ENCODE measurements at places on chromosomes 6 and 20.

DNA sequence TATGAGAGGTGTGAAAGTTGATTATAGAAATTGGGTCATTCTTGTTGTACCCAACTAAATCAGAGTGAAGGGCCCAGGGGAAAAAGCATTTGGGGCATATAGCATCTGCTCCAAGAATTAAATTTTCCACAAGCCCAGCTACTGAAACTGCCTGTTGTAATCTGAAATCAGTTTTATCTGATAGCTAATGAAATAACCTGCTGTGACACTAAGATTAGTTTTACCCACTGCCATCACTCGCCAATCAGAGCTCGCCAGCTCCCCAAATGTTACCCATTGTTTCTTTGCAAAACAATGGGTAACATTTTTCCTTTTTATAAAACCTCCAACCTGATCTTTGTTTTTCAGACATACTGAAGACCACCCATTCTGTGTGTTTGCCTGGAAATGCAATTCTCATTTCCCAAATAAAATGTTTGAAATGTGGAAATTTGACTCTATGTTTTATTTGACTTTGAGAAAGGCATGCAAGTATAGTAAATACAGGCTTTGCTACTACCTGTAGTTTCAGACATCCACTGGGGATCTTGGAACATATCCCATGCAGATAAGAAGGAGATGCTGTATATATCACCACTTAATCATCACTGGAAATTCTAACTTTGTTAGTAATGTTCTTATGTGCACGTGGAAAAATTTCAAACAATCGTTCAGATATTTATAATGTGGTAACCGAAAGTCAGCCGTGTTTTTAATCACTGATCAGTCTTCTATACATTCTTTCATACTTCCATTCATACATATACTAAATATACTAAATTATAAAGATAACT lies 6.3 kb upstream of the AHI1 start:
- DNase-seq: no peak

DNA sequence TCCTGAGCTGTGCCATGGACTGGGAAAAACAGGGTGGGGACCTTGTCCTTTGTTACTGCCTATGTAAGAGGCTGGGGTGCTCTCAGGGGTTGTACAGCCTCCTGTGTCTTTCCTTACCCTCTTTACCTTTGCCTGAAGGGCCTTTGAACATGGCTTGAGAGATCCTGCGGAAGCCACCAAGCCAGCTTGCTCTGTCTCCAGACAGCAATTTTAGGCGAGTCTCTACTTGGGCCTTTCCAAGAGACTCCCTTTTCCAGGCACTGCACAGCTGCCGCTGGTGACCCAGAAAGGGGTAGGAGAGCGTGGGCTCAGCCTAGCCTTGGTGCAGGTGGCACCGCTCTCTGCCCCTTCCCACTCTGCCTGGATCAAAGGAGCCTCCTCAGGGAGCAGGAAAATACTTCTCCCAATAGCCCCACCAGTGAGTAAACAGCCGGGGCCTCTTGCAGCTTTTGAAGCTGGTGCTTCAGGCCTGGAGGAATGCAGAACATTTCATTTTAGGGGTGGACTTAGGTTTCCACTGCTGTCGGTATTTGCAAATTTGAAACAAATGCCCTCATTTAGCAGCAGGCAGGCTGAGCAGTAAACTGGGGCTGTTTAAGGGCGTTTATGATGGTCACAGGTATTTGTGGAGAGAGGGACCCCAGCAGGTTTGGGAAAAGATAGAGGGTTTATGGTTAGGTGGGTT lies 13.9 kb downstream of the PTK7 start:
- DNase-seq: no peak

DNA sequence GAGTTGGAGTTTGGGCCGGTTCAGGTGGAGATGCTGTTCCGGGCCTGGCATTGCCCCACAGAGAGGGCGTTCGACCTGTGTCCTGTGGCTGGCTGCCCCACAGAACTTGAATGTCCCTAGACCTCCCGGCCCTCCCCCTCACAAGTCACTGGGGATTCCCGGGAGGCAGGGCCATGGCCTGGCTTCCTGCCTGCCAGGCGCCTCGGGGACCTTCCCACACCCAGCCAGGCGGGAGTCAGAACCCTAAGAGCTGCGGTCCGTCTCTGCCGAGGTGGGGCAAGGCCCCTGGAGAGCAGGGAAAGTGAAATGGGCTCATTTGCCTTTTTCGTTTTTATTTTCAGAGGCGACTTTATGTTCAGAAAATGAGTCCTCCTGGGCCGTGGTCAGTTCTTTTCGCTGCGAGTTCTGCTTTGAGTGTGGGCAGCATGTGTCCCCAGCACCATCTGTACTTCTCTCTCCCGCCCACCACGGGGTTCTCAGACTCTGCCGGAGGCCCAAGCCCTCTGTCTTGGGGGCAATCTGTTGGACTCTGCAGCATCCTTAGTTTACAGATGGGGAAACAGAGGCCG lies 8.5 kb downstream of the RBM38 start:
- DNase-seq: no peak

GRCh38 chr6:111486921-111487320 lies 3.9 kb upstream of the REV3L start:
- DNase-seq: no peak

GRCh38 chr6:148272597-148272996 lies 70.0 kb upstream of the SASH1 start:
- no peak for DNase-seq

DNA sequence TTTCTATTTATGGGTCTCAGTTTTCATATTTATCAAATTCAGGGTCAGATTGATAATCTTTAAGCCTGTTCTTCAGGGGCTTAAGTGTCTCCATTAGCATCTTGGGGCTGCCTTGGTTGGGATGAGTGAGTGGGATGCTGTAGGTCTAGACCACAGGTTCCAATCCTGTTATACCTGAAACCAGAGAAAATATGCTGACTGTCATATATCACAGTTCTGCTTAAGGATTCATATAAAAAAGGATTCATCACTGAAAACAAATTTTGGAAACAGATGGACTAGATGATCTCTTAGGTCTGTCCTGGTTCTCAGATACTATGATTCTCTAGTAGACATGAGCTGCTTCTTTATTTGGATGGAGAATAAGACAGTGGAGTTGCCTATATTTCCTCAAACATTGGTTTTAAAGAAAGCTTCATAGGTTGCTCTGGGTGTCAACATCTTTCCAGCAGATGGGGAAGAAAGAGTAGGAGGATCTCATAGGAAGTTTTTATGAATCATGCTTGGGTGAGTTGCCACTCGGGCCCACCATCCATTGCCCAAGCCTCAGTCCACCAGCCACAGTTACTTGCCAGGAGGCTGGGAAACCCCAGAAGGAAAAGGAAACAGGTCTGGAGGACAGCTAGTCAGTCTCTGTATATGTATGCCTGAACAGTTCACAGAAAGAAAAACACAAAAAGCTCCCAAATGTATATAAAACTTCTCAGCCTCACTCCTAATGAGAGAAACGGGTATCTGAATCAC lies 42.9 kb upstream of the MAP7 start:
- no peak for DNase-seq

DNA sequence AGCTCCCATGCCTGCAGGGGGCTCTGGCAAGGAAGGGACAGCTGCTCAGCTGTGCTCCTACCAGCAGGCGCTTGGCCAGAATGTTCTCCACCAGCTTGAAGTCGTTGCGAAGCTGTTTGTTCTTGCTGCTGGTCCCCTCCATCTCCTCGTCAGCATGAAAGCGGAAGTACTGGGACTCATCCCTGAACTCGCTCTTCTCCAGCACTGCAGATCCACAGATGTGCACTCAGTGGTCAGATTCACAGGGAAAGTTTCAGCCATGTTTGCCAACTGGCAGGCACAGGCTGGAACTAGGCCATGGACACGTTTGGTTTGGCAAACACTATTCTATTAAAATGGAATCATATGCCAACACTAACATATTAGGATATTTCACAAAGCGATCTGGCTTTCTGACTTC lies 167.9 kb downstream of the PREX1 start:
- DNase-seq: no peak

DNA sequence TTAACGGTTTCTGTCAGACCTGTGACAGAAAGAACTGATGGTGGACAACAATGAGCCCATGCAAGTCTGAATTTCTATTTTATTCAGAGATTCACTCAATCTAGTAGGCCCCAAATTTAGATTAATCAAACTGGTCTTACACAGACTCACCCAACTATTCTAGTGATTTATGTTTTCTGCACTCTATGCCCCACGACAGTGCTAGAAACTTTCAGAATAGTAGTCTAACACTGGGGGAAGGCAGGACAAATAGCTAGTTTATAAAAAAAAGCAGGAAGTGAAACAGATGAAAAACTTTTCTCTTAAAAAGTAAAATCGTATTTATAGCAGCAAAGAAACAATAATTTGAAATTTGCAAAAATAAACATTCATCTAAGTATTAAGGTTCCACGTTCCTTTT lies 5.0 kb downstream of the TCP11 start:
- DNase-seq: no peak

DNA sequence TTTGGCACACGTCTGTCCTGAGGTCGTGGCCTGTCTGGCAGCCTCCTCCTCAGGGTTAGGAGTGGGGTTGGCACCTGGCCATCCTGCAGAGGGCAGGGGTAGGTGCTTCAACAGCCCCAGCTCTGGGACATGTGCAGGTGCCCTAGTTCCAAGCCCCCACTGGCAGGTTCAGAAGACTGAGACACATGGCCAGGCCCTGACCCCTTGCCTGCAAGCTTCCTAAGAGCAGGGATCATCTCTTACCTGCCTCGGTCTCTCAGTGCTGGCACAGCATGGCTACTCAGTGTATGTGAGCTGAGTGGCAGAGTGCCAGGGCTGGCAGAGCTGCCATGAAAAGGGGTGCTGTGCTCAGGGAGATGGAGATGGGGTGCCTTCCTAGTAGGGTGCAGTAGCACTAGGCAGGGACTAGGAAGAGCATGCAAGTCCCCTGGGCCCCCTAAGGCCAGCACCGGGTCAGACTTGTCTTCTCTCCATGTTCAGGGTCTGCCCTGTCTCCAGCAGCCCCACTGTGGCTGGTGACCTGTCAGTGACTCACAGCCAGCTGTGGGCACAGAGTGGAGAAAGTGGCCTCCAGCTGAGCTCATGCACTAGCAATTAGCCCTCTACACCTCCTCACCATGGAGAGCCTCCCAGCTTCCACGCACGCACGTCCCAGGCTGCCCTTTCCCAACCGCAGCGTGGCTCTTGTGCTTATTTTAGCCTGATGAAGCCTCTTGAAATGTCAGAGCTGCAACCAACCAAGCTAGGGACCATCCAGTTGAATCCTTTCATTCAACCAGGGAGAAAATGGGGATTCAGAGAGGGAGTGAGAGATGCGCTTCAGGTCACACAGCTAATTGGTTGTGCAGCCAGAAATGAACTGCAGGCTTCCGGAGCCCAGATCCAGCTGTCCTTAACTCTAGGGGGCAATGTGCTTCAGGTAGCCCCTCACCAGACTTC lies 116.6 kb downstream of the MRPL14 start:
- peak; percentile 82 for DNase-seq

DNA sequence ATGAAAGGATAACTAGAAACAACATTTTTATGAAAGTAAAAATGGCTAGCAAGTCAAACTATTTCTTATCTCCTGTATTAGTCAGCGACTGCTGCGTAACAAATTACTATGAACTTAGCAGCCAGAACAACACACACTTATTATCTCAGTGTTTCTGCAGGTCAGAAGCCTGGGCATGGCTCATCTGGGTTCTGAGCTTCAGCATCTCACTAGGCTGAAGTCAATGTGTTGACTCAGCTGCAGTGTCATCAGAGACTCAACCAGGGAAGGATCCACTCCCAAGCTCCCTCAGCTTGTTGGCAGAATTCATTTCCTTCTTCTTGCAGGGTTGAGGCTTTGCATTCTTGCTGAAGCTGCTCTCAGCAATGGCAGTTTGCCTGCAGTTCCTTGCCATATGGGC lies 33.2 kb upstream of the IGF2R start:
- no peak for DNase-seq

- DNase-seq: no peak
Measured at GRCh38 chr20:25744261-25744660, 47.6 kb upstream of the ZNF337 start.

DNA sequence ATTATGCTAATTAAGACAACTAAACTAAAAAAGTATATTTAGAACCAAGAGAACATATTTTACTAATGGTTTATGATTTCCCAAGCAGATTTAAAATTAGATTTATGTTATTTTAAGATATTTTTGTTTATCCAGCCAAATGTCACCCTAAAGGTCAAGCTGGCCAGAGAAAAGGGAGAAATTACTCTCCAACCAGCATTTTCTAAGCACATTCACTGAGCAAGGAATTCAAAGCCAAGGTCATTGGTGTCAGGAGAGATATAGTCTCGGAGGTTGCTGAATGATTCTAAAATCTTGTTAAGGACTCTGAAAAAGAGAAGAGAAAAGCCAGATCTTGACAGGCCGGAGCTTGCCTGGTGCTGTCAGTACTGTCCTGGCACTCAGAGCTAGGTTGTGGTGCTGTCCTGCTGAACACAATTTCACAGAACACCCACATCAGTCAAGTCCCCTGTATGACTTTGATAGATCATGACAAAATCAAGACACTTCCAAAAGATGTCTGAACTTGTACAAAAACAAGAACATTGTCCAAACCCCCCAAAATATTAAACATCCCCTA lies 222.3 kb upstream of the SMLR1 start:
- DNase-seq: no peak

- DNase-seq: no peak
Measured at GRCh38 chr6:138981416-138981815, 6.6 kb downstream of the REPS1 start.

GRCh38 chr20:37334450-37334849 lies 11.5 kb upstream of the SRC start:
- DNase-seq: no peak

DNA sequence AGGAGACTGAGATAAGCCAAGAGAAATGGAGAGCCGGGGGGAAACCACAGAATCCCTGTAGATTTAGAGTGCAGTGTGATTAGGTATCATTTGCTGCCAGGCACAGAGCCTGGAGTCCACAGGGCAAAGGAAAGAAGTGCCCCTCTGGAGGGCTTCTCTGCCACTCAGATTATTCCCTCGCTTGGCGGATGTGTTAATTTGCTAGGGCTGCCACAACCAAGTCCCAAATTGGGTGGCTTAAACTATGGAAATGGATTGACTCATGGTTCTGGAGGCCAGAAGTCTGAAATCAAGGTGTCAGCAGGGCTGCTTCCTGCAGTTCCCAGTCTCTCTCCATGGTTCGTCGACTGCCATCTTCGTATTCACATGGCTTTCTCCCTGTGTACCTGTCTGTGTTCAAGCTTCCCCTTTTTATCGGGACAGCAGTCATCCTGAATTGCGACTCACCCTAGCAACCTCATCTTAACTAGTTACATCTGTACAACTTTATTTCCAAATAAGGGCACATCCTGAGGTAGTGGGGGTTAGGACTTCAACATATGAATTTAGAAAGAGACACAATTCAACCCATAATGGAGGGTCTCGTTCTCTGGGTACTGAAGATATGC lies 122.2 kb downstream of the ANKRD60 start:
- DNase-seq: no peak

Measured in urothelium cell line (cell line).